ENCODE measurements at places on chromosomes 4 and X. TPM values are rescaled to one million over a fixed set of nuclear protein-coding genes. Genes with fewer than 3 reads are reported as not detected.

Gene RAB39B
- polyA plus RNA-seq = 26.2 TPM

Gene FAM53A
- polyA plus RNA-seq = 0.78 TPM

Gene LIMCH1
- 9.1 TPM for polyA plus RNA-seq

Gene SPARCL1
- not detected for polyA plus RNA-seq

Gene KDR
- polyA plus RNA-seq = not detected

Gene NEIL3
- polyA plus RNA-seq = not detected

Gene SYAP1
- 14.4 TPM for polyA plus RNA-seq

Gene PNMA6F
- 0.77 TPM for polyA plus RNA-seq

Gene GAB3
- 0.06 TPM for polyA plus RNA-seq

Gene CXorf51B
- not detected for polyA plus RNA-seq

Gene RADX
- 67.5 TPM for polyA plus RNA-seq

Gene PPP4R3C
- not detected for polyA plus RNA-seq

Gene KLHL4
- 4.7 TPM for polyA plus RNA-seq

Gene TADA2B
- 14.9 TPM for polyA plus RNA-seq

Gene SMR3B
- polyA plus RNA-seq = not detected

Gene CSAG2
- not detected for polyA plus RNA-seq

Gene APLN
- 0.38 TPM for polyA plus RNA-seq

Gene AKAP14
- polyA plus RNA-seq = not detected

Gene GATA1
- not detected for polyA plus RNA-seq

Gene FREM3
- 0.35 TPM for polyA plus RNA-seq

Gene ADH1A
- polyA plus RNA-seq = not detected

Gene SATL1
- 2.6 TPM for polyA plus RNA-seq

Gene DMRTC1
- not detected for polyA plus RNA-seq

Gene RBM46
- 0.09 TPM for polyA plus RNA-seq

Gene FGF2
- polyA plus RNA-seq = 5.2 TPM

Gene KLHL34
- polyA plus RNA-seq = not detected

Gene FOXR2
- not detected for polyA plus RNA-seq

Gene MAGEA10
- polyA plus RNA-seq = not detected

Gene BMP3
- 1.5 TPM for polyA plus RNA-seq

Gene PCDH19
- polyA plus RNA-seq = 8.4 TPM

Gene BEND2
- not detected for polyA plus RNA-seq

Gene SASH3
- polyA plus RNA-seq = not detected

Gene RAB9B
- 50.6 TPM for polyA plus RNA-seq

Gene NAP1L3
- polyA plus RNA-seq = 243 TPM

Gene MAGEA4
- polyA plus RNA-seq = not detected

Gene SCLT1
- 10.2 TPM for polyA plus RNA-seq

Gene MEPE
- not detected for polyA plus RNA-seq

Gene EGF
- polyA plus RNA-seq = not detected

Gene GAGE12C
- not detected for polyA plus RNA-seq

Gene VCX
- not detected for polyA plus RNA-seq

Gene ARMCX4
- 32.2 TPM for polyA plus RNA-seq

Gene TKTL1
- polyA plus RNA-seq = 0.14 TPM

Gene TASL
- not detected for polyA plus RNA-seq

Gene ARHGAP24
- polyA plus RNA-seq = 2.9 TPM

Gene ERCC6L
- 0.12 TPM for polyA plus RNA-seq

Gene MAGEA1
- not detected for polyA plus RNA-seq

Gene GAGE12E
- not detected for polyA plus RNA-seq

Gene FGD1
- 9.8 TPM for polyA plus RNA-seq

Gene NPFFR2
- not detected for polyA plus RNA-seq

Gene FAT1
- polyA plus RNA-seq = 18.0 TPM

Gene HS6ST2
- polyA plus RNA-seq = 43.0 TPM

Gene HTN1
- polyA plus RNA-seq = not detected

Gene SULT1B1
- not detected for polyA plus RNA-seq

Gene TMEM47
- 24.8 TPM for polyA plus RNA-seq

Gene CXorf49
- not detected for polyA plus RNA-seq

Gene SSX2B
- not detected for polyA plus RNA-seq

Gene NPY5R
- polyA plus RNA-seq = 2.3 TPM

Gene GAGE2A
- not detected for polyA plus RNA-seq

Gene DCAF4L1
- polyA plus RNA-seq = 0.42 TPM

Data from neural cell (in vitro differentiated cells).